Activated CD8-positive, alpha-beta memory T cell treated with anti-CD3 and anti-CD28 coated beads for 48 hours (primary cell): ENCODE measurements at places on chromosomes 2 and 18.

DNA sequence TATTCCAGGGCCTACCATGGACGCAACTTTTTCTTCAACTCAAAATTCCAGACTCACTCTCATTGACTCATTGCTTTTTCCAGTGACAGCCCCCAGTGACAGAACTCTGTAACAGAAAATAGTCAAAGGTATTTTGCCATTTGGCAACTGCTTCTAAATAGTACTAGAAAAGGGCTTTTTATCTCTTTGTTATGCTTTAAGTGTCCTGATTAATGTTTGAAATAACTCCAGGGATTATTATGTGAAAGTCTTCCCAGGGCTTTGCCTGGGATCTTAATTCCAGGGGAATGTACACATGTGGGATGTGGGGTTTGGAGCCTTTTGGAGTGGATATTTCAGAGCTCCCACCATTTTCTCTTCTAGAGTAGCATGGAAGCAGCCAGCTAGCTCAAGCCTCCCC, 198.8 kb downstream of the KCNS3 start:
- no peak for DNase-seq

GRCh38 chr2:232523682-232524597, 2.0 kb upstream of the CHRND start:
- no peak for DNase-seq

- DNase-seq, result no peak
These were observed 151.3 kb upstream of the NCK2 start for GRCh38 chr2:105593221-105593967.

DNA sequence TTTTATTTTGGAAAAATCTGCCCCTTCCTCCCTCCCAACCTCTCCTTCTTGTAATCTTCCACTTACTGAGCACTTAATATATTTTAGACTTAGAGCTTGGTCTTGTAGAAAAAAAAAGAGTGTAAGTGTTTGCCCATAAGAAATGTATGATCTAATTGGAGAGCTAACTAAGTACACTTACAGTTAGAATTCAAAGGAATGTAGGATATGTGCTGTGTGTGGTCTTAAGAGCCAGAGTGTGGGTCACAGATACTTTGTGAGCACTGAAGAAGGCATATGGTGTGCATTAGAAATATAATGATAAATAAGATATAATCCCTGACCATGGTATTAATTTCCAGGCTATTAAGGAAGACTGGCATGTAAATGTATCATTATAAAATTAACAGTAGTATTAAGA, 91.8 kb upstream of the ZNF521 start:
- no peak for DNase-seq

- no peak for DNase-seq
These were observed 96.4 kb downstream of the VIT start for GRCh38 chr2:36792951-36793350.

GRCh38 chr18:22683196-22683676, 249.9 kb upstream of the RBBP8 start:
- DNase-seq, result no peak

- DNase-seq, result no peak
These were observed 4.1 kb upstream of the KLHL30 start for GRCh38 chr2:238134393-238134785.

- no peak for DNase-seq
These were observed 175.8 kb upstream of the HNRNPA3 start for GRCh38 chr2:177036747-177037146.

DNA sequence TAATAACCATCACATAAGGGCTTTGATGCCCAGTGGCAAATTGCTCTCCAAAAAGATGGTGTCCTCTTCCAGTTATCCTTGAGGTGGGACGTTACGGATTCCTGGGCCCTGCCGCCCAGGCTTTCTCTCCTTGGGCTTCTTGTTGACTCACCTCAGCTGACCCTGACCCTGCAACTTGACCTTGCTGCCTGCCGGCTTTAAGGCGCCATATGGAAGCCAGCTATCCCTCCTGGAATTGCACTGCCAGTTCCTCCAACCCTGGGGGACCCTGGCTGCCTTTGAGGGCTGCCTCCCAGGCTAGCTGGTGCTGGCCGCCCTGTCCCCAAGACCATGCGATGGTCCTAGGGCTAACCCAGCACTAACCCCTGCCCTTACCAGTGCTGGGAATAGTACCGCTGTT, 28.3 kb upstream of the B3GNT7 start:
- no peak for DNase-seq

GRCh38 chr2:156192468-156192867, 140.1 kb downstream of the NR4A2 start:
- no peak for DNase-seq
